Peyer's patch (tissue), 4 donors: ENCODE measurements at places on chromosomes 12 and 14.

- H3K4me3 ChIP-seq: no peak overlapping the region
- DNase-seq: no peak
- no peak overlapping the region for H3K27ac ChIP-seq
Observed at GRCh38 chr14:24978862-24979724, 70.9 kb downstream of the STXBP6 start.

DNA sequence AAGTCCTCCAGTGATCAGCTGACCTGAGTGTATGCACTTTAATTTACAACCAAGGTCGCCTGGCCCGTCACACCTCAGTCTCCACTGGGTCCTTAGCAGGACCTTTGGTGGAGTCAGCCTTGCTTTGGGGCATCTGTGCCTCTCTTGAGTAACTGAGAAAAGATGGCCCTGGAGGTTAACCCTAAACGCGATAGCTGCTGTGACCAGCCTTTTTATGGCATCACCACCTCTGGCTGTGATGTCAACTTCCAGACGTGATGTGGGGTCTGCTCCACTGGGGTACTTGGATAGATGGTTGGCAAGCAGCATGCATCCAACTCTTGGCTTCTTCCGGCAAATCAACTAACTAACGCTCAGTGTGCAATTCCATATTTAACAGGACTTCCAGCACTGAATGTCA lies 122.8 kb upstream of the RTL1 start:
- no peak overlapping the region for H3K27ac ChIP-seq
- H3K4me1 ChIP-seq: no peaks in the 10 kb centered on the region
- no peak overlapping the region for H3K4me3 ChIP-seq
- H3K36me3 ChIP-seq: no peaks in the 10 kb centered on the region
- H3K27me3 ChIP-seq: no peaks in the 10 kb centered on the region

GRCh38 chr14:49893309-49894213 lies 679 bp downstream of the ARF6 start:
- H3K27ac ChIP-seq: peak overlapping the region; percentile 100
- no peaks in the 10 kb centered on the region for H3K4me1 ChIP-seq
- no peaks in the 10 kb centered on the region for H3K27me3 ChIP-seq
- H3K36me3 ChIP-seq: no peaks in the 10 kb centered on the region

DNA sequence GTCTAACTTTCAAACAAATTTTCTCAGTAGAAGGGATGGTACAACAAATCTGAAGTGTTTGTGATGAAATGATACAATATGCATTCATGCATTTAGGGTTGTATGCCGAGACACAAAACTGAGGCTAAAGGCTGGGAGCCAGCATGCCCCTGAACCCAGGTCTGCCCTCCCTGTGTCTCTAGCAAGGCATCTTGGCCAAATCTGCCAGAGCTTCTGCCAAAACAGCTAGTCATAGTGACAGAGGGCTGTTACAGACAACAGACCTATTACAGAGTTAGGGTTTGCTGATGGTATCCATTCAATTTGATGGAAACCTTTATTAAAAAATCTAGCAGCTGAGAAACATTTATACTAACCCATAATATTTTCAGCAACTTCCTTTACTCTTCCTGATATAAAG lies 11.3 kb upstream of the CHPT1 start:
- H3K27me3 ChIP-seq: no peaks in the 10 kb centered on the region
- no peak overlapping the region for H3K4me3 ChIP-seq
- H3K4me1 ChIP-seq: no peaks in the 10 kb centered on the region
- H3K36me3 ChIP-seq: no peaks in the 10 kb centered on the region

DNA sequence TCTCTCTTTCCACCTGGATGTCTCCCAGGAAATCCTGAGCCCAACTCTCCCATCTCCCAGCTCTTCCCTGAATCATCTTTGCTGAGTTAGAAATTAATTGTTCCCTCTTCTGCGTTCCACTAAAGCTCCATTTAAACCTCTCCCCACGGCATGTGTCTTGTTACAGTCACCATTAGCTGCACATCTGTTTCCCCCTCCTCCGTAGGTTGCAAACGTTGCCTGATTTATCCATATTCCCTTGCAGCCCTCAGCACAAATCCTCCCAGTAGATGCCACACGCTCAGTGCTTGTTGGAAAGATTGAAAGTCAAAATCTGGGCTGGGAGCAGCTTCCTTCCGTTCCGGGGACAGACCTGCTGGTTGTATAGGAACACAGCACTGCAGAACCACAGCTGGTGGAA lies 90.4 kb downstream of the SLC24A4 start:
- DNase-seq: no peak
- no peaks in the 10 kb centered on the region for H3K4me1 ChIP-seq
- H3K27me3 ChIP-seq: no peaks in the 10 kb centered on the region
- no peaks in the 10 kb centered on the region for H3K36me3 ChIP-seq
- no peak overlapping the region for H3K27ac ChIP-seq
- H3K4me3 ChIP-seq: no peak overlapping the region

- no peaks in the 10 kb centered on the region for H3K36me3 ChIP-seq
- DNase-seq: no peak
- H3K27ac ChIP-seq: no peak overlapping the region
- H3K4me3 ChIP-seq: no peak overlapping the region
- no peaks in the 10 kb centered on the region for H3K4me1 ChIP-seq
Observed at GRCh38 chr12:102527171-102527720, 46.9 kb upstream of the IGF1 start.

DNA sequence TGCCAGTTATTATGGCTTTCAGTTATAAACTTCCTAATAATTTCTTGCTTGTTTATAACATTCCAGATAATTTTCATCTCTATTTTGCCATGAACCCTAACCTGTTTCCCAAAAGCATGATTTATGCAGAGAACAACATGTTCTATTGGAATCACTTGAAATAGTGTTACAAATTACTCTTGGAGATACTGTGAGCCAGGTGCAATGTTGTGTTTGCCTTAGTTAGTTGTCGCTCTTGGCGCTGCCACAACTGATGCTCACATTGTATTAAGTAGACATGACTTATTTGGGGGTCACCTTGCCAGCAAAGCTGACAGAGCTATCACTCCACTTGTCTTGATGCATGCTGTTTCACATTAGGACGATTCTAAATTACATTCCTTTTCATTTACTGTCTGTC lies 49.4 kb downstream of the TSPAN8 start:
- H3K4me3 ChIP-seq: no peak overlapping the region
- no peaks in the 10 kb centered on the region for H3K27me3 ChIP-seq
- no peaks in the 10 kb centered on the region for H3K4me1 ChIP-seq
- no peaks in the 10 kb centered on the region for H3K36me3 ChIP-seq
- no peak for DNase-seq

GRCh38 chr12:49524660-49525324 lies 14.0 kb upstream of the KCNH3 start:
- no peak overlapping the region for H3K27ac ChIP-seq
- no peak overlapping the region for H3K4me3 ChIP-seq
- DNase-seq: no peak
- no peaks in the 10 kb centered on the region for H3K27me3 ChIP-seq

DNA sequence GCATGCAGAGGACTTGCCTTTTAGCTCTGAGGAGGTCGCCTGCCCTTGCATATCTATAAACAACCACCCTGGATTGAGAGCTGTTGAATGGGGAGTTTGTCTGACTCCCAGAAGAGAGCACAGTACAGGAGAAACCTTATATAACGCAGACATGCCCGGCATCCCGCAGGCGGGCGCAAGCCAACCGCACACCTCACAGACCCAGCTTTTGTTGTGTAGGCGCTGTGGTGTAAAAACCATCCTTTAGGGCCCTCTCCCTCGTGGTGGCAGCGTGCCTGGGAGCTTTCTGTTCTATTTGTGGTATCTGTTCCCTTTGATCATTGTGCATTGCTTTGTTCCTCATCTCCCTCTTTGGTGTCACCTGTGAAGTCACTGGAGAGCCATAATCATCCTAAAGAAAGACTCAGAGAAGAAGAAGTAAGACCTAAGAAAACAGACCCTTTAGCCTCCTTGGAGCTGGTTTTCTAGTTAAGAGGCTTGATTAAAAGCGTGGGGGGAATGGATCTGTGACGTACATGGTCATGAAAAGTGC lies 77.7 kb downstream of the ETV6 start:
- peaks cover 70% of the 10 kb centered on the region for H3K4me1 ChIP-seq
- no peak overlapping the region for H3K4me3 ChIP-seq
- no peak overlapping the region for H3K27ac ChIP-seq
- H3K27me3 ChIP-seq: no peaks in the 10 kb centered on the region
- H3K36me3 ChIP-seq: no peaks in the 10 kb centered on the region

DNA sequence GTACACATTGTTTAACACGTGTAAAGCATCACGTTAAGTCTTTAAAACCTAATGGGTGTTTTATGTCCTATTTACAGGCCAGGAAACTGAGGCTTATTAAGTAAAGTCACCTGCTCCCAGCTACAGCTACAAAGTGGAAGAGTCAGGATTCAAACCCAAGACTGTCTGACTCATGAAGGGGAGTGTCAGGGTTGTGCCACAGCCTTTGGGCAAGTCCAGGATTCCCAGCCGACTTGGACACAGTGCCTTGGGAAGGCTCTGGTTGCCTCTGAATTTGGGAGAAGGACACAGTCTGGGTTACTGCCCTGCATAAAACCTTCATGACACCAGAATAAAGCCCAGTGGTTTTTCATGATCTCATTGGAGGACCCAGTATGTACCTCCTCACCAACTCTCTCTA lies 7.3 kb downstream of the RNU4-2 start:
- H3K36me3 ChIP-seq: no peaks in the 10 kb centered on the region
- H3K27ac ChIP-seq: no peak overlapping the region

GRCh38 chr14:75242546-75243273 lies 35.9 kb upstream of the FOS start:
- H3K36me3 ChIP-seq: no peaks in the 10 kb centered on the region
- no peaks in the 10 kb centered on the region for H3K27me3 ChIP-seq
- H3K4me3 ChIP-seq: no peak overlapping the region

GRCh38 chr12:65232476-65233077 lies 45.9 kb upstream of the MSRB3 start:
- DNase-seq: no peak
- no peak overlapping the region for H3K27ac ChIP-seq
- no peak overlapping the region for H3K4me3 ChIP-seq
- peaks cover 14% of the 10 kb centered on the region for H3K36me3 ChIP-seq

DNA sequence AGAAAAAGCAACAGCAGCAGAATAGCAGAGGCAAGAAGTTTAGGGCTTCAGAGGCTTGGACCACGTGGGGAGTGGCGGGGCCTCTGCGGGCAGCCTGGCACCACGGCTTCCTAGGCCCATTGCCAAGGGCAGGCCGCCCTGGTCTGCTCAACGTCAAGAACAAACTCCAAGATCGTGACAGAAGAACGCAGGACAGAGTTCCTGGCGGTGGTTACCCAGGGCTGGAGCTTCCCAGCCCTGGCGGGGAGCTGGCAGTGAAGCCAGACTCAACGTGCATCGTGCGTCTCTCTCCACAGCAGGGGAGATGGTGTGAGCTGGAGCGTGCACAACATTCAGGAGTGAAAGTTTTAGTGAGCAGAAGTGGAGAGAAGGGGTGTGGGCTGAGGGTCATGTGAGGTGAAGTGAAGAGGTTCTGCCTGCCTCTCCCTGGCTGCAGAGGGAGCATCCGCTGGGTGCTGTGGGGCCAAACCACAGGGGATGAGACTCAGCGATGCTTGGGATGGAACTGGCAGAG lies 13.9 kb upstream of the CACNA2D4 start:
- H3K27ac ChIP-seq: no peak overlapping the region
- H3K36me3 ChIP-seq: no peaks in the 10 kb centered on the region
- H3K4me3 ChIP-seq: no peak overlapping the region
- H3K27me3 ChIP-seq: no peaks in the 10 kb centered on the region

GRCh38 chr12:76836633-76837032 lies 42.2 kb downstream of the CSRP2 start:
- no peak overlapping the region for H3K4me3 ChIP-seq
- H3K36me3 ChIP-seq: no peaks in the 10 kb centered on the region
- H3K27ac ChIP-seq: no peak overlapping the region
- H3K27me3 ChIP-seq: no peaks in the 10 kb centered on the region

DNA sequence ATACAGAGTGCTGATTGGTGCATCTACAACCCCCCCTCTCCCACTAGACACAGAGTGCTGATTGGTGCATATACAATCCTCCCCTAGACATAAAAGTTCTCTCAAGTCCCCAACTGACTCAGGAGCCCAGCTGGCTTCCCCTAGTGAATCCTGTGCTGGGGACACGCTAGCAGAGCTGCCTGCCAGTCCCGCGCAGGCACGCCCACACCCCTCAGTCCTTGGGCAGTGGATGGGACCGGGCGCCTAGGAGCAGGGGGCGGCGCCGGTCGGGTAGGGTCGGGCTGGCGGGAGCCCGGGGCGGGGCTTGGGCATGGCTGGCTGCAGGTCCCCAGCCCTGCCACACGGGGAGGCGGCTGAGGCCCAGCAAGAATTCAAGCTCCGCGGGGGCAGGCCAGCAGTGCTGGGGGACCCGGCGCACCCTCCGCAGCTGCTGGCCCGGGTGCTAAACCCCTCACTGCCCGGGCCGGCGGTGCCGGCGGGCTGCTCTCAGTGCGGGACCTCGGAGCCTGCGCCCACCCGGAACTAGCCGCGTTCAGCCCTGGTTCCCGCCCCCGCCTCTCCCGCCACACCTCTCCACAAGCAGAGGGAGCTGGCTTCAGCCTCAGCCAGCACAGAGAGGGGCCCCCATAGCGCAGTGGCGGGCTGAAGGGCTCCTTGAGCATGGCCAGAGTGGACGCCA lies 64.3 kb upstream of the DDHD1 start:
- no peaks in the 10 kb centered on the region for H3K27me3 ChIP-seq
- no peaks in the 10 kb centered on the region for H3K36me3 ChIP-seq
- H3K4me3 ChIP-seq: peak overlapping the region; percentile 60
- no peak overlapping the region for H3K27ac ChIP-seq
- peaks cover 5% of the 10 kb centered on the region for H3K4me1 ChIP-seq

GRCh38 chr12:14952299-14952921 lies 9.0 kb downstream of the ARHGDIB start:
- H3K4me1 ChIP-seq: no peaks in the 10 kb centered on the region
- no peak overlapping the region for H3K4me3 ChIP-seq
- no peaks in the 10 kb centered on the region for H3K27me3 ChIP-seq
- H3K36me3 ChIP-seq: no peaks in the 10 kb centered on the region
- no peak for DNase-seq

DNA sequence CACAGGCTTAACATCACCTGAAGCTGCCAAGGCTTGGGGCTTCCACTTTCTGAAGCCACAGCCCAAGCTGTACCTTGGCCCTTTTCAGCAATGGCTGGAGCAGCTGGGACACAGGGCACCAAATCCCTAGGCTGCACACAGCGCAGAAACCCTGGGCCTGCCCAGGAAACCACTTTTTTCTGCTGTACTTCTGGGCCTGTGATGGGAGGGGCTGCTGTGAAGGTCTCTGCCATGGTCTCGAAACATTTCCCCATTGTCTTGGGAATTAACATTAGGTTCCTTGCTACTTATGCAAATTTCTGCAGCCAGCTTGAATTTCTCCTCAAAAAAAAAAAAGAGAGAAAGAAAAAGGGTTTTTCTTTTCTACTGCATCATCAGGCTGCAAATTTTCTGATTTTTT lies 219.1 kb downstream of the RPL10L start:
- H3K4me3 ChIP-seq: no peak overlapping the region
- H3K4me1 ChIP-seq: no peaks in the 10 kb centered on the region
- DNase-seq: no peak
- H3K27ac ChIP-seq: no peak overlapping the region

GRCh38 chr14:30582376-30582775 lies 23.4 kb downstream of the G2E3 start:
- no peaks in the 10 kb centered on the region for H3K27me3 ChIP-seq
- H3K4me3 ChIP-seq: no peak overlapping the region
- DNase-seq: no peak
- H3K4me1 ChIP-seq: no peaks in the 10 kb centered on the region
- peaks cover under 1% of the 10 kb centered on the region for H3K36me3 ChIP-seq
